ENCODE measurements at places on chromosomes 7 and 10.

DNA sequence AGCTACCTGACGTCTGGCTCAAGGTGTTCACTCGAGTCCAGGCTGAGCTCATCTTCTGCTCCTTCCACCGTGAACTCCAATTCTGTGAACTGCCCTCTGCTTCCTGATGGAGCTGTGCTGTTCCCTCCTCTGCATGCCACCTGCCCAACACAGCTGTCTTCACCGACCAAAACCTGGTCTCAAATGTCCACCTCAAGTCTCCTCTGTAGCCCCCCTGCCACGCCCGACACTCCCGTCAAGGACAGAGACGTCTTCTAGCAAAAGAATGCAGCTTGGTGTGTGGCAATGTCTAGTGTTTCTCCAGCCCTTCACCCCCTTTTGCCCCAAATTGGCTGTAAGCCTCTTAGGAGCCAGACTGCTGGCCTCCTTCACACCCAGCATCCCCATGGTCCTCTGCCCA is 305.1 kb downstream of the DNAJB6 start:
- DNase-seq, result no peak

GRCh38 chr7:153088601-153089000 is 329.0 kb downstream of the ACTR3B start:
- no peak for DNase-seq

- no peak for DNase-seq
Observed at GRCh38 chr10:61752111-61753011, 89.6 kb downstream of the CABCOCO1 start.

- DNase-seq, result no peak
Observed at GRCh38 chr7:50555594-50556140, 9.5 kb downstream of the DDC start.

Measured in NCI-H187 (cell line).